ENCODE measurements at places on chromosomes 2 and 18. TPM values are rescaled to one million over a fixed set of nuclear protein-coding genes. Genes with fewer than 3 reads are reported as not detected.

- no peak overlapping the region for H3K4me3 ChIP-seq
- peaks cover 13% of the 10 kb centered on the region for H3K27me3 ChIP-seq
- H3K27ac ChIP-seq, result no peak overlapping the region
- no peak for DNase-seq
Measured at GRCh38 chr2:126722546-126722945, 66.6 kb downstream of the GYPC start.

- H3K36me3 ChIP-seq, result no peaks in the 10 kb centered on the region
- H3K27ac ChIP-seq, result no peak overlapping the region
- H3K4me3 ChIP-seq, result no peak overlapping the region
- DNase-seq, result no peak
- no peaks in the 10 kb centered on the region for H3K27me3 ChIP-seq
- no peaks in the 10 kb centered on the region for H3K4me1 ChIP-seq
Measured at GRCh38 chr18:27614951-27615844, 430.1 kb upstream of the CHST9 start.

- no peak overlapping the region for H3K27ac ChIP-seq
- H3K4me1 ChIP-seq, result no peaks in the 10 kb centered on the region
- no peak for DNase-seq
- no peak overlapping the region for H3K4me3 ChIP-seq
- no peaks in the 10 kb centered on the region for H3K36me3 ChIP-seq
- no peaks in the 10 kb centered on the region for H3K27me3 ChIP-seq
Measured at GRCh38 chr2:39504790-39505335, 67.8 kb upstream of the MAP4K3 start.

GRCh38 chr2:237280229-237280628 is 133.7 kb downstream of the COL6A3 start:
- H3K27me3 ChIP-seq, result peaks cover 4% of the 10 kb centered on the region
- H3K4me3 ChIP-seq, result no peak overlapping the region
- no peak for DNase-seq
- no peak overlapping the region for H3K27ac ChIP-seq
- no peaks in the 10 kb centered on the region for H3K36me3 ChIP-seq

DNA sequence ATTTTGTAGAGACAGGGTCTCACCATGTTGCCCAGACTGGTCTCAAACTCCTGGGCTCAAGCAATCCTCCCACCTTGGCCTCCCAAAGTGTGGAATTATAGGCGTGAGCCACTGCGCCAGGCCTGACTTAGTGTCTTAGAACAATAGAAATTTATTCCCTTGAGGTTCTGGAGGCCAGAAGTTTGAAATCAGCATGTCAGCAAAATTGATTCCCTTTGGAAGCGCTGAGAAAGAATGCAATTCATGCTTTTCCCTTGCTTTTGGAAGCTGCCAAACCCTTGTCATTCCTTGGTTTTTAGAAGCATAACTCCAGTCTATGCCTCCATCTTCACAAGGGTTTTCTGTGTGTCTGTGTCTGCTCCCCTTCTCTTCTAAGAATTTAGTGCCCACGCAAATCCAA is 20.7 kb downstream of the ST8SIA3 start:
- H3K27me3 ChIP-seq, result no peaks in the 10 kb centered on the region
- no peak for DNase-seq

- H3K27ac ChIP-seq, result no peak overlapping the region
- H3K4me1 ChIP-seq, result peaks cover 3% of the 10 kb centered on the region
- no peak for DNase-seq
- H3K36me3 ChIP-seq, result peaks cover 30% of the 10 kb centered on the region
- H3K27me3 ChIP-seq, result no peaks in the 10 kb centered on the region
Measured at GRCh38 chr18:54278615-54279014, 9.3 kb downstream of the POLI start.

- no peaks in the 10 kb centered on the region for H3K36me3 ChIP-seq
- no peak for DNase-seq
- no peak within 1 kb of the TSS for H3K27ac ChIP-seq
- peaks cover 15% of the 10 kb centered on the region for H3K4me1 ChIP-seq
Measured at GRCh38 chr2:241558532-241559322, at the start of gene BOK. Gene BOK (plus strand): TSS chr2:241558745. CDS start chr2:241559484, 739 bp downstream.

DNA sequence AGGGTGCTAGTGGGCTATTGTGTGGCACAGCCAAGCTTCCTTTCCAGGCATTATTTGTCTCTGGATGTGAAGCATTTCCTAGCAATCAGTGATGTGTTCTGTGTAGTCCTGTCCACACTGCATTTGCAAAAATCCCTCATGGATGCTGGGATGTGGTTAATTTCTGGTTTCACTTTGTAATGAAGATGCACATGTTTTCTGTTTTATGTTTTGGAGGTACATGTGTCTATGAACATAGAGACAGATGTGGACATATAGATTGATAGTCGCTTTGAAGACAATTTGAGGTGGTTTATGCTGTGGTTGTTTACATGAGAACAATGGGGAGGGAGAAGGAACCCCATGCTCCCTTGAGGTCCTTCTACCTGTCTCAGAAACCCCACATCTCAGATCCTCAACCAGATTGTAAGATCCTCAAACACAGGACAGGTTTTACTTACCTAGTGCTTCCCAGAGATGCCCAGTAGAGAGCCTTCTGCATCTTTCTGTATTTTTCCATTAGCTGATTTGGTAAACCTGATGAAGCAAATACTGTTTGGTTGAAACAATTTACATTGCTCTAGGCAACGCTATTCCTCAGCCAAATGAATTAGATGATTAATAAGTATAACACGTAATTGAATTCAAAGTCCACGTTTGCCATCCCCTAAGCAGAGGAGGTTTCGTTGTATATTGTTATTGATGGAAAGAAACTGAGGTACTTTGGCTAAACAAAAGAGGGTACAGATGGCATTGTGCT is 204.4 kb downstream of the SPP2 start:
- no peak for DNase-seq
- no peaks in the 10 kb centered on the region for H3K36me3 ChIP-seq
- no peak overlapping the region for H3K27ac ChIP-seq
- H3K27me3 ChIP-seq, result no peaks in the 10 kb centered on the region
- H3K4me3 ChIP-seq, result no peak overlapping the region
- no peaks in the 10 kb centered on the region for H3K4me1 ChIP-seq

GRCh38 chr2:152227969-152228592 is 52.5 kb upstream of the STAM2 start:
- H3K4me3 ChIP-seq, result no peak overlapping the region
- no peaks in the 10 kb centered on the region for H3K4me1 ChIP-seq
- H3K36me3 ChIP-seq, result no peaks in the 10 kb centered on the region
- H3K27me3 ChIP-seq, result no peaks in the 10 kb centered on the region
- no peak for DNase-seq

DNA sequence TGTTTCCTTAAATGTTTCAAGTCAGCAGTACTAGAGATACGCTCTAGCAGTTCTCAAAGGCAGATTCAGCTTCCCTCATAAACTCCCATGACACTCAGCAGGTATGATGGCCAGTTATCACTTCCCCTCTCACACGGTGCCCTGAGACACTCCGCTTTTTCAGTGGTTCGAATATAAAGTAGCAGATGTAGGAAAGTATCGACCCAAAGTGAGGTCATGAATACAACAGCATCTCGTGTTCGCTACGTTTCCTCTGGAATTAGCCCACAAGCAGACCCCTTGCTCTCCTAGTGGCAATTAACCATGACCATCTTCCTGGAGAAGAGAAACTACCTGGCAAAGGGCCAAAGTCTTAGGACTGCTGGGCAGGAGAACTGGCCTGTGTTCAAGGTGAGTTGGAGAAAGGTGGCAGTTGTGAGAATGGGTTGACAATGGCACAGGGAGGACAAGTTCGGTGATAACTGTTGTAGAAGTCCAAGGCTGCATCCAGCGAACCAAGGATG is 9.3 kb upstream of the AGBL5 start:
- no peak for DNase-seq
- no peak overlapping the region for H3K4me3 ChIP-seq

DNA sequence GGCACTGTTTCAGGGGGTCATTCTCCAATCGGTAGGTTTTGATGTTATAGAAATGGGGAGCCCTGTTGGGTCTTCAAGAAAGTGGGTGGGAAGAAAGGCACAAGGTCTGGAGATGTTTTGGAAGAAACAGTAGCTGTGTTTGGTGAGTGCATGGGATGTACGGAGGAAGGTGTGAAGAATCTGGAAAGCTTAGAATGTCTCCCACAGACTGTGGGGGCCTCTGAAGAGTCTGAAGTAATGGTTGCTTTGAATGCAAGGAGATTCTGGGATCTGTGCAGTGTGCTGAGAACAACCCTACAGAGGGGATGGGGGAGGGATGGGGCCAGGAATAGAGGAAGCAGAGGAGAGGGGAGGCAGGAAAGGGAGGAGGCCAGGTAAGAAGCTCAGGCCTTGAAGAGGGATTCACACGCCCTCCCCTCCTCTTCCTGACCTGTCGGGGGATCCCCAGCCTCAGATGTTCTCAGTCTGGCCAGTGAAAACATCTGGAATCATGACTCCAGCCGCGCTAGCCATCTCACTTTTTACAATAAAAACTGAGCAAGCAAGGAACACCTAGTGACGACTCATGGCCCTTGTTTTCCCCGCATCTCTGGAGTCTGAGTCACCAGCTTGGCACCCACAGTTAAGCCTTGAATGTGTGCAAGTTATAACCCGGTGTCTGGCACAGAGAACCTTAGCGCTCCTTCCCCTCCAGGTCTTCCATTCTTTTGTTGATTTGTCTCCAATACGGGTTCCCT is 74.2 kb downstream of the SH3BP4 start:
- no peak overlapping the region for H3K4me3 ChIP-seq
- no peak for DNase-seq
- no peaks in the 10 kb centered on the region for H3K27me3 ChIP-seq
- H3K36me3 ChIP-seq, result no peaks in the 10 kb centered on the region

DNA sequence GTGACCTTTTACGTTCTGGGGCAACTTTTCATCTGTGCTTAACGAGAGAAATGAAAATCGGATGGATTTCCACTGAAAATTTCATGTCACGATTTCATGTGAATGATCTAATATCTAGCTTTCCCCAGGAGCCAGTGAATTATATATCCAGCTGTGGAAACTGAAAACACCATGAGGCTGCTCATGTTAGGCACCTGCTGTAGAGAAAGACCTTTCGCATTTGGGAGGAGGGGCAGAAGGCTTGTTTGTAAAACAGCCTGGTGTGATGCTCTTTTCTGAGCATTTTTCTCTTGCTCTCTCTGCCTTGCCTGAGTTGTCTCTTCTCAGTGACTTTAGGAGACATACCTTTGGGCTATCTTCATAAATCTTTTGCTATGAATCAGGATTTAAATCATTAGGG is 84.6 kb upstream of the CYP1B1 start:
- no peak overlapping the region for H3K27ac ChIP-seq
- H3K36me3 ChIP-seq, result no peaks in the 10 kb centered on the region
- H3K4me1 ChIP-seq, result no peaks in the 10 kb centered on the region
- H3K27me3 ChIP-seq, result peaks cover 7% of the 10 kb centered on the region
- no peak for DNase-seq

Gene FKBP7
- 0.59 TPM for total RNA-seq

Gene DSG1
- not detected for total RNA-seq

Gene CNRIP1
- not detected for total RNA-seq

Gene RGPD3
- 0.44 TPM for total RNA-seq
